Choroid plexus epithelial cell (primary cell): ENCODE measurements at places on chromosomes 12 and 14.

GRCh38 chr14:106308839-106309389, 782.5 kb downstream of the TMEM121 start:
- DNase-seq = peak; percentile 2

- no peak for DNase-seq
Measured at GRCh38 chr12:81005606-81006005, 67.9 kb upstream of the LIN7A start.

- DNase-seq = no peak
Measured at GRCh38 chr14:32470161-32470715, 141.1 kb downstream of the AKAP6 start.

- peak; percentile 76 for DNase-seq
Measured at GRCh38 chr12:25839470-25839869, 119.0 kb upstream of the RASSF8 start.

DNA sequence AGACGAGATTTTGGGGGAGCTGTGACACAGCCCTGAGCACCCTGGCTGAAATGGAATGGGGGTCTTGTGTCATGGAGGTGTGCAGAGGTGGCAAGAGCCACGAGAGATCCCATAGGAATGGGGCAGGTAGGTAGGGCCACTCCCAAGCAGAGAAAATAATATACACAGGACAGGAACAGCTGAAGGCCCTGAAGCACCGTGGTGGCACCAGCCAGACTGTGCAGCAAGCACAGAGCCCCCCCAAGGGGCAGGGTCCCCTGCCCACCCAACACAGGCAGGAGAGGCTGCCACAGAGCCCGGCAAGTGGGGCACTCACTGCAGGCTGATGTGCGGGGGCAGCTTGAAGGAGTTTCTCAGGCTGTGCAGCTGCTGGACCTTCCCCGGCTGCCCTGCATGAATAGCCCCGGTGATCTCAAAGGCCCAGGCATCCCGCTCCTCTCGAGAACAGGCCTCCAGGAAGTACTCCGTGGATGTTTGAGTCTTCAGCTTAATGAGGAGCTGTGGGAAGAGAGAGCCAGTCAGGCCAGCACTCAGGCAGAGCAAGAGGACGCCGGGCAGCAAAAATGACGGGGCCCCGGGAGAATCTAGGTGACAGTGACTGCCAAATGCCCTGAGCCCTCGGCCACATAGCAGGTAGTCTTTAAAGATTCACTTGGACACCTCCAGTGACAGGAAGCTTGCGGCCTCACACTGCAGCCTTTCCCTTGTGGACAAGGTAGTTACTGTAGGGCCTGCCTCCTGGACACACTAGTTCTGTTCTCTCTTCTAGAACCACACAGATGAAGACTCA, 16.7 kb downstream of the PLEK2 start:
- no peak for DNase-seq

DNA sequence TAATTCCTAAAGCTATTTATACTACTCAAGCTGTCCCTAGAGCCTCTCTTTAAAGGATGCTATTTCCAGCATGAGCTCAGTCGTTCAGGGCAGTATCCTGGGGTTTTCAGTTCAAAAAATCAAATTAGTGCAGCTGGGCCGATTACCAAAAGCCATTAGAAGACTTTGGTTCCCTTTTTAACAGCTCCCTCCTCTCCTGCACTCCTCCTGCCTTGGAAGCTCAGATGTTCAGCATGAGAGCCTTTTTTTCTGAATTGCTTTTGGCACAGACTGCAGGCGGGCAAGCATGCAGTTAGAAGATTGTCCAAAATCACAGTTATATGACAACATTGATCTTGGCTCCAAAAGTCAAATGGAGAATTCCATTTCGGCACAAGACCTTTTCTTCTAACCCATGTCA, 179.6 kb downstream of the SLC35F4 start:
- no peak for DNase-seq

- no peak for DNase-seq
Measured at GRCh38 chr12:96036765-96037455, 1.5 kb upstream of the LTA4H start.

DNA sequence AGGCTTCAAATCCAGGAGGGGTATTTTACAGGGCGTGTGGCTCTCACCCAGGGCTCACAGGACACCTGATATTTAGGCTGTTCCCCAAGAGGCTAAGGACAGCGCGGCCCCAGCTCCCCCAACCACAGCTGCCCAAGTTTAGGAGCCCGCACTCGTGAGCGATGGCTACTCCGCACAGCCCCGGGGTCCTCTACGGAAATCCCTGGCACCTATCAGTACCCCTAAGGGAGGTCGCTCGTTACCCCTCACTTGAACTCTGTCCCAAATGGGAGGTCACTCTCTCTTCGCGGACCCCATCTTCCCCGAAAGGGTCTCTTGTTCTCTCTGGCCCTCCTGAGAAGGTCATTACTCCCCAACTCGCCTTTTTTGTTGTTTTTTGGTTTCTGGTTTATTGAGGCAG, 708 bp upstream of the P2RX4 start:
- no peak for DNase-seq
